NCI-H345 (cell line): ENCODE measurements at places on chromosomes 5 and 9.

GRCh38 chr9:99607842-99608448 lies 213.7 kb upstream of the NR4A3 start:
- DNase-seq = no peak

DNA sequence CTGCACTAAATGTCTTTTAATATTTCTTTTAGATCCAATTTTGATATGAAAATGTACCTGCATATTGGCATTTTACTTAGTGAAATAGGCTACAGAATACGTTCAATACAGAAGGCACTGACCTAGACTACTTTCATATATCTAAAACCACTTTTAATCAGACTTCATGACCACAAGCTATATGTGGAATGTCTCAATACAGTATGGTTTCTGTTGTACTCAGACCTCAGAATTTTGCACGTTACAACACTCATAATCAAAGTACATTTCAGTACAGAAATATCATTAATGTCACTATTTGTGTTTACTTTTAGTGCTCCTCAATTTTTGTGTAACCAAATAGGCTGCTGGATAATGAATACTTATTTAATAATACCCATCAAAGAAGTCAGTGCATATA lies 74.8 kb downstream of the MEF2C start:
- no peak for DNase-seq

DNA sequence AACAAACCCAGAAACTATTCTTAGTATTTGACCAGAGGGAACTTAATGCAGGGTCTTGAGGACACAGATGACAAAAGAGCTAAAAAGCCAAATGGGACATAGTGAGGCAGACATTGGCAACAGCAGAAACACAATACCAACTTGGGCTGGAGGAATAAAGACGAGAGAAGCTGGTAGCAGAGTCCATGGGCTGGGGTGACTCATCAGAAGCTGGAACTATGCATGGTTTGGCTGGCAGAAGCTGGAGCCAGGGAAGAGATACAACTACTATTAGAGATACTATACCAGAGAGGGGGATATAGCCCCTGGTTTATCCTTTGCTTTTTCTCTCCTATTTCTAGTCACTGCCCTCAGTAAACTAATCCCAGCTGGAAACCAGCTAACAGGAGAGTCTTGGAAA lies 29.2 kb upstream of the DPYSL3 start:
- DNase-seq = no peak

DNA sequence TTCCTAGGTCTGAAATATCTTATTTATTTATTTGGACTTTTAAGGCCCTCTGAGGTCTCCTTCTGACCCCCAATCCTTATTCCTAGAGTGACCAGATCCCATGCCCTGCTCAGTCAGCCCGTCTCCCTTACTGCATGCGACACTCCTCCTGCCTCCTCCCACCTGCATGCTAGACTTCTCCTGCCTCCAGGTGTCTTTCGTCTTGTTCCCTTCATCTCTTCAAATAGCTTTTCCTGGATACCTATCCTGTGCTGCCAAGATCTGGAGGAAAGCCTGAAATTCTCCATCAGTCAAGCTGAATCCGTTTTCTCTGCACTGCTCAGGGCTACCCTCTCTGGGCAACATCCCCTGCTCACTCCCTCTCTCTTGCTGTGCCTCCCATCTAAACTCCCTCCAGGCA lies 81.0 kb downstream of the PRDM6 start:
- no peak for DNase-seq

DNA sequence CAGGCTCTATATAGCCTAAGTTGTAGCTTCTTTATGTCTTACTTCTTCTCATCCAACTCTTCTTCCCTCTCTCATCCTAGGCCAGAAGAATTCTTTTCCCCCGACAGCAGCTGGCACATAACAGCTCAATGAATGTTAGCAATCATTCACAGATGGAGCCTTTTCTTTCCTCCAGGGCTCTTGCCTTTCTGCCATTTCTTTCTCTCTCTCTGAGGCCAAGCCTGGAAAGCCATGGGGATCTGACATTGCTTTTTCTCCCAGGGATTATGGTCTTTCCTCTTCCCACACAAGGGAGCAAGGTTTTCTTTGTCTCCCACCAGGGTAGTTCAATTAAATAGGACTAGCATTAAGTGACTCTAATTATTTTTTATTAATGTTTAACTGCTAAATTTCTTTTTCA lies 20.5 kb downstream of the SMIM15 start:
- no peak for DNase-seq

DNA sequence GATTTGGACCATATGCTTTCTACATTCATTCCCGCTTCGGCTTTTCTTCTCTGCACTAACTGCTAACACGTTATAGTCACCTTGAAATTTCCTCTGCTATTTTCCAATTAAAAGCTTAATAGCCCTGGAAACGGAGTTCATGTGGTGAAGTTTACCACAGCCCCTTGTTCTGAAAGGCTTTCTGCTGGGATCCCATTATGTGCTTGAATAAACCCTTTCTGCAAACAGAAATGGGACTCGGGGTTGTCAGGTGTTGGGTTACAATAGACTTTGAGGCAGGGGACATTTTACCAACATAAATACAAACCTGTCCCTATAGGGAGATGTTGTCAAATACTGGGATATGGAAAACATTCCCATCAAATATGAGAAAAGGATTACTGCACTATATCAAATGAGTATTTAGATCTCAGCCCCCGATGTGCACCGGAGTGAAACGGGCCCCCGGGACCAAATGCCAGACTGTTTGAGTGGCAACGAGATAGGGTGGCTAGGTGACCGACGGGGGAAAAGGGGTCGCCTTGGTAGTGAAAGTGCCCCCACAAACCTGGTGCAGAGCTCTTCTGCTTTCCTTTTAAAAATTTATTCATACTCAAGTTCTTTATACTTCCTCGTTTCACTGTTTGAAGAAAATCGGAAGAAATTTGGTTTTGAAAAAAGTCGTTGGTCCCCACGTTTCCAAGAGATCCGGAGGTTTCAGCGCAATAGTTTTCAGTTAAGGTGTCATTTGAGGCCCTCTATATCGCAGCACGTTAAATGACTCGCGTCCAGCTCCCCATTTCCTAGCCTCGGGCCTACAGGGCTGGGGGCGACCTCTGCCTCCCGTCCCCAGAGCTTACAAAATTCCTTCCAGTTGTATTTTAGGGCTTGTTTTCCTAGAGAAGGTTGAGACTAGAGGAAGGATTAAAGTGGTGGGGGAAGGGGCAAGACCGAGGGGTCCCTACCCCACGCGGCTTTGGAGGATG lies 2.1 kb upstream of the DMRT3 start:
- DNase-seq = no peak

DNA sequence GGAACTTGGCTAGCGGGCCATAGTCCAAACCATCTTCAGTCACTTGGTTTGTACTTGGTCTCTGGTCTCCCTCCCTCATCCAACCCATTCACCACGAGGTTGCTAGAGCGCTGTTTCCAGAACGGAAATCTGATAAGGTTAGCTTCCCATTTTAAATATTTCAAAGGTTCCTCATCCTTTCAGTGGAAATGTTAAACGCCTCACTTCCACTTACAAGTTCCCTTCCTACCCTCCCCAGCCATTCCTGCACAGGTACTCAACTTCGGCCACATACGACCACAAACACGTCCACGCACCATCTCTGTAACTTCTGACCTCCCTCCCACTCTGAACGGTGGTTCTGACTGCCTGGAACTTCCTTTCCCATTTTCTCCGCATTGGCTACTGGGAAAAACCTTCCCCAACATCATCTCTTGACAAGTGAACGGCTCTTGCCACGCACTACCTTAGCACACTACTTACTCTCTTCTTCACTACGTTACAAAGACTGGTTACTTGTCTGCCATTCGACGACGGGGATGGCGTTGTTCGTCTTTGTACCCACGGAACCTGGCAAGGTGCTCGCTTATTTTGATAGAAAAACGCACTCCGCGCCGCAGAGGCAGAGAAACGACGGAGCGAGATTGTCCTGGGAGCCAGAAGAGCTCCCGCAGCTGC lies 629 bp downstream of the CCNH start:
- no peak for DNase-seq

DNA sequence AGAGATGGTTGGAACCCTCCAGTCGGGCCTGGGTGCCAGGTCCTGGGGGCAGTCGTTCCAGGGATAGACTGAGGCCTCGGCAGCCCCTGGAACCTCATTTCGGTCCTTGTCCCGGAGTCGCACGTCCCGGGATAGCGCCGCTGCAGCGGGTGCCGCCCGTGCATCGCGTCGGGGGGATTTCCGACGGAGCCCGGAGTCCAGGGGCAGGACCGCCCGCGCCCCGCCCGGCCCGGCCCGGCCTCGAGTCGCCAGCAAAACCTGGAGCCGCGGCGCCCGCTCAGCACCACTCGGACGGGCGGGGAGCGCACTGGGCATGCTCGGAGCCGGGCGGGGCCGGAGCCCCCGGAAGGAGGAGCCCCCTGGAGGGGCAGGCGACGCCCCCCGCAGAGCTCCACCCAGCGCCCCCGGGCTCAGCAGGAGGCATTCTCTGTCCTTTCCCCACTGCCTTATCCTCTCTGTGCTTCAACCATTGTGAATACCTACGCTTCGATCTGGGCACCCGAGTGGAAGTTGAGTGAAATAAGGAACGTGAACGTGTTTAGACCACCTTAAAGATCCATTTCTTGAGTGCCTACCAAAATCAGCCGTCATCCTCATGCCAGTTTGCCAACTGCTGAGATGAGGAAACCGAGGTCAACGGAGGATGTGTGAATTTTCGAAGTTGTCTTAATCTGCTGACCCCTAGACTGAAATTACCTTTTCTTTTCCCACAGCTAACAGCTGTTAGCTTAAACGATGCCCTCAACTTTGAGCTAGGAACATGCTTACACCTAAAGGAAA lies 1.7 kb upstream of the PTPN3 start:
- no peak for DNase-seq

DNA sequence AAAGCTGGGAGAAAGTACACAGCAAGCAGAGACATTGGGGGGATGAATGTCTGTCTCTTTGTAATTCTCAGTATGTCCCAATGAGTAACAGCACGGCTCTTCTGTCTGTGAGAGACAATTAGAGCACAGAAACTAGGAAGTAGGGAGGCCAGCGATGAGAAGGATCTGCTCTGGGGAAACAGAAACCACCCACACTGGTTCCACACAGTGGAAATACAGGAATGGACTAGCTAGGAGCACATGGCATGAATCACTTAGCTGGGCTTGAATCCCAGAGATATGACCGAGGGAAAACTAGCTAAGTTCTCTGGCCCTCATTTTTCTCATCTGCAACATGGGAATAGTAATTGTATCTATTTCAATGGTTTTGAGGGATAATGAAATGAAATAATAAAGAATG lies 895.9 kb downstream of the TLE4 start:
- DNase-seq = no peak
